ENCODE measurements at places on chromosomes 4 and X. TPM values are rescaled to one million over a fixed set of nuclear protein-coding genes. Genes with fewer than 3 reads are reported as not detected.

CXorf49 gene
- not detected for total RNA-seq

NPY5R gene
- not detected for total RNA-seq

PABPC4L gene
- total RNA-seq: 3.7 TPM

PPP2R2C gene
- 17.2 TPM for total RNA-seq

- DNase-seq: no peak
These were observed 30.6 kb upstream of the SCML1 start for GRCh38 chrX:17706676-17707075.

GRCh38 chr4:146437778-146438177 is 84.0 kb downstream of the SLC10A7 start:
- DNase-seq: no peak

- no peak for DNase-seq
These were observed 4.1 kb downstream of the ZNF827 start for GRCh38 chr4:145934434-145935047.

GRCh38 chrX:118507766-118508165 is 12.2 kb downstream of the DOCK11 start:
- DNase-seq: no peak

- no peak for DNase-seq
These were observed 417.8 kb upstream of the INTU start for GRCh38 chr4:127214931-127215330.
